NCI-H460 (cell line): ENCODE measurements at places on chromosomes 6 and 20.

- DNase-seq = no peak
Measured at GRCh38 chr20:24146231-24146634, 157.7 kb upstream of the GGTLC1 start.

DNA sequence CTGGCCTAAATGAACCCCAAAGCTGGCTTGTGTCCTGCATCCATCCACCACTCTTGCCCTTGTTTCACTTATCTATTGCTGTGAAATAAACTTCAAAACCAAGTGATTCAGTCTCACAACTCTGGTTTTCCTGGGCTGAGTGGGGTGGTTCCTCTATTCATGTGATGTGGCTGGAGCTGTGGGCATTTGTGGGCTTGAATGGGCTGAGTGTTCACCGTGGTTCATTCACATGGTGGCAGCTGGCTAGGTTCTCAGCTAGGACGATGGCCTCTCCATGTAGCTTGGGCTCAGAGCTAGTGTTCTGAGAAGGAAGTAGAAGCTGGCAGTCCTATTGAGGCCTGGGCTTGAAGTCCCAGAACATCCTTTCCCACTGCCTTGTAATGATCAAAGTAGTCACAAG lies 30.4 kb downstream of the FKBP1A start:
- DNase-seq = no peak

GRCh38 chr20:11891077-11891775 lies 26.5 kb upstream of the BTBD3 start:
- DNase-seq = peak; percentile 21

GRCh38 chr6:22222469-22222868 lies 74.4 kb downstream of the PRL start:
- DNase-seq = no peak

- DNase-seq = no peak
Measured at GRCh38 chr6:32679492-32679891, 13.0 kb upstream of the HLA-DQB1 start.

GRCh38 chr6:90338409-90338808 lies 41.8 kb upstream of the BACH2 start:
- DNase-seq = no peak

DNA sequence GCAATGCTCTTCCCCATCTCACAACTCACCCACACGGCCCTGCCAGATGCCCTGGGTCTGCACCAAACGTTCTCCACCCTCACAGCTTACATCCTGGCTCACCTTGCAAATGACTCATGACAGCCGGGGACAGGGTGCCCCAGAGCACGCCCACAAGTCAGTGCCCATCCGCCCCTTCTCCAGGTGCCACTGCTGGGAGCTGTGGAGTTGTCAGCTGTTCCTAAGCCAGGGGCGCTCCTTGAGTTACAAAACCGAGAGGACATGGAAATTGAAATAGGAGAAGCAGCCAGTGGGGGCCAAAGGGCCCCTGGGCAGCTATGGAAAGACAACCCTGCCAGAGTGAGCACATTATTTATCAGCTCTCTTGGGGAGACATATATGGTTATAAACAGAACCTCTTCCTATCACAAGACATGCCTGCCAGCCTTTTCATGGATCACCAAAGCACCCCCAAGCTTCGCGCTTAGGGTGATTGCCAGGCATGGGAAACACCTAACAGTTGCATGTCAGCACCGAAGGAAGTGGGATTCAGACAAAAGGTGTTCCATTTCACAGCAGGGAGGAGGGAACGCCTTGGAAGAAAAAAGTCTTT lies 236.8 kb downstream of the LY86 start:
- no peak for DNase-seq

- DNase-seq = no peak
Measured at GRCh38 chr6:743320-744096, 50.6 kb upstream of the EXOC2 start.

GRCh38 chr20:1800777-1801176 lies 94.4 kb upstream of the SIRPA start:
- peak; percentile 23 for DNase-seq

DNA sequence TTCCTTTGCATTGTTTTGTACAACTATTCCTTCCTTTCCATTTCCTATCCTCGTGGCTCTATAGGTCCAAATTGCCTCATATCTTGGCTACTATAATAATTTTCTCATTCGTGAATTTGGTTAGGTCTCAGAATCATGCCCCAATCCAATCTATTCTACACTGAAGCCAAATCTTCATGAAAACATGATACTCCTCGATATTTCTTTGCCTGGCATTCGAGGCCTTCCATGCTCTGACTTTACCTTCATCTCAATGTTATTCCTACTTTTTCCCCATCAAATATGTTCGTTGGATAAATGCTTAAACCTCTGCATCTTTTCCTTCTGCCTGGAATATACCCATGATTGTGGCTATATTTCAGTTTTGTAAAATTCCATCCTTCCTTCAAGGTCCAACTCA lies 30.4 kb downstream of the TCF21 start:
- DNase-seq = no peak

GRCh38 chr20:50029083-50029696 lies 46.4 kb downstream of the SNAI1 start:
- DNase-seq = no peak
